ENCODE measurements at places on chromosomes 1 and 21. TPM values are rescaled to one million over a fixed set of nuclear protein-coding genes. Genes with fewer than 3 reads are reported as not detected.
A peak's percentile ranks its signal among the peaks of the same experiment; 100 is the strongest.

DNA sequence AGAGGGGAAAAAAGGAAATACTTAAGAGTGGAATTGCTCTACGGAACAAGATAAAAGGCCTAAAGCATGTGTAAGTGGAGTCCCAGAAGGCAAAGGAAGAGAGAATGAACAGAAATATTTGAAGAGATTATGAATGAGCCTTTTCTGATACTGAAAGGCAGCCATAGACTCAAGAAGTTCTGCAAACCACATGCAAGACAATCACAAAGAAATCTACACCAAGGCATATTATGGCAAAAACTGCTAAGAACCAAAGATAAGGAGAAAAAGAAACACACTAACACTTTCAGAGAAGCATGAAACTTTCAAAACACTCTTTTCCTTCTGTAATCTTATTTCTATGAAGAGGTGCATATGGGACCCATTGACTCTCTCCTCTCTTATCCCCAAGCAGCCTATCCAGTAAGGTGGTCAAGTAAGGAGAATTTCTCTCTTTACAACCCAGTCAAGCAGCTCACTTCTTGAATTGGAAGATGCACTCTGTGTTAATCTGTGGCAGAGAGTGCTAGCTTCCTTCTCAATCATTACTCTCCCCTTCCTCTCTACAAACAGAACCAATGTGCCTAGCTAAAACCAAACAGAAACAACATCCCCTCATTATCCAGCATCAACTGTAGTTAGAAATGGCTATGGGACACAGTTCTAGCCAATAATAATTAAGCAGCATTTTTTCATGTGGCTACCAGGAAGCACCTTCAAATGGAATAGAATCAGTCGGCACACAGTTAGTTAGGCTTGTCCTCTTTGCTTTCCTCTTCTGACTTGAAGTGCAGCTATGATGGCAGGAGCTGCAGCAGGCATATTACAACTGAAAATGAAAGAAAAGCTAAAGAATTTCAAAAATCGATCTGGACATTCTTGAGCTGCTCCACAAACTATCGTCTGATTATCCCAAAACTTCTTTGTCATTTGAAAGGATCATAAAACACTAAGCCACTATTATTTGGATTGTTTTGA is 25.9 kb downstream of the KRTAP19-8 start:
- H3K4me1 ChIP-seq: no peaks in the 10 kb centered on the region
- no peak overlapping the region for H3K27ac ChIP-seq
- no peak for DNase-seq
- no peaks in the 10 kb centered on the region for H3K27me3 ChIP-seq
- H3K36me3 ChIP-seq: no peaks in the 10 kb centered on the region

DNA sequence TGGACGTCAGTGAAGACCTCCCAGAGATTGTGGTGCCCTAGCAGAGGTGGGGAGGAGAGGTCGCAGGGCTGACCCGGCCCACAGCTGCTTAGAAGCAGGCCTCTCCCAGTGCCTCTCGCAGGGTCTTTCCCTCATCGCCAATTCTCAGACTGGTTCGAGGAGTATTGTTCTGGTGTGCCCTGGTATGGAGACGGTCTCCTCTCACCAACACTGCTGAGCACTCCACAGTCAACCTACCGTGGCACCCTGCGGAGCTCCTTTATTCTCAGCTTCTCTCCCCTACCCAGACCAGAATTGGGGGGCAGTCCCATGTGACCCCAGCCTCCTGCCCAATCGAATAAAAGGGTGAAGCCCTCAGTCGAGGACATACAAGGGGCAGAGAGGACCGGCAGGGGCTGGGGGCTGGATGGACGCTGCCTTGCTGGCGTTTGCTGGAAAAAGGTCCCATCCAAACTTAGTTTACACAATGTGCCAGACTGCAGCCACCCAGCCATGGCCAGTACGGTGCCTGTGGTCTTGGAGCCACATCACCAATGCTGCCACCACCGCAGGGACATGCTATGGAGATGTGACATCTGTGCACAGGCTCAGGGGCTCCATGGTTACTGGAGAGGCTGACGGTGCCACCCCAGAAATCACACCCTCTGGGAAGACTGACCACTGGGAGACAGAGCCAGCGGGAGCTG is 80.8 kb downstream of the STUM start:
- no peaks in the 10 kb centered on the region for H3K36me3 ChIP-seq
- H3K27ac ChIP-seq: no peak overlapping the region
- H3K4me3 ChIP-seq: no peak overlapping the region
- DNase-seq: no peak

DNA sequence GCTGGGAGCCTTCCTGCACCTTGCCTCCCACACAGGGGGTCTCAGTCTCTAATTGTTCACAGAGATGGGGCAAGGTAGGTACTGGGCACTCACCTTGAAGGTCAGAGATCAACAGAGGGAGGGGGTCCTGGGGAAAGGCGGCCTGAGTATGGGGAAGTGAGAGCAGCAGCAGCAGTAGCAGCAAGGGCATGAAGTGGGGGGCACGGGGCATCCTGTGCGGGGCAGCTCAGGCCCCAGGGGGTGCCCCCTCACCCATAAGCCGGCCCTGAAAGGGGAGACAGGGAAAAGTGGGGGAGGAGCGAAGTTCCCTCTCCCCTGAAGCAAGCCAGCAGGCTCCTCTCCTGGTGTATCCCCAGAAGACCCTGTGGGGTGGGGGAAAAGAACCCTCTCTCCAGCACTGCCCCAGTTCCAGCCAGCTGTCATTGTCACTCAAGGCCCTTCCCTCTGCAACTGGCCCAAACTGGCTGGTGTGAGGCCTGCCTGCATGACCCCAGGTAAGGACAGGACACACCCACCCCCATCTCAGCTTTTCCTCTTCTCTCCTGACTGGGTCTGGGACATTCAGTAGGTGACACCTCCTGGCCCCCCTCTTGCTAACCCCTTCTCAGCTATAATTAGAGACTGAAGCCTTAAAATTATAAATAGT is 3.9 kb downstream of the SEMA6C start:
- DNase-seq: no peak
- H3K36me3 ChIP-seq: peaks cover 4% of the 10 kb centered on the region
- peaks cover 5% of the 10 kb centered on the region for H3K4me1 ChIP-seq
- H3K27ac ChIP-seq: no peak overlapping the region

GRCh38 chr1:100866041-100866900 is 28.4 kb downstream of the EXTL2 start:
- H3K27me3 ChIP-seq: no peaks in the 10 kb centered on the region
- no peak overlapping the region for H3K4me3 ChIP-seq
- H3K4me1 ChIP-seq: peaks cover 12% of the 10 kb centered on the region
- no peaks in the 10 kb centered on the region for H3K36me3 ChIP-seq

GRCh38 chr1:87644579-87645190 is 316.0 kb downstream of the LMO4 start:
- H3K27me3 ChIP-seq: no peaks in the 10 kb centered on the region
- no peak overlapping the region for H3K4me3 ChIP-seq
- no peak overlapping the region for H3K27ac ChIP-seq
- H3K4me1 ChIP-seq: no peaks in the 10 kb centered on the region

DNA sequence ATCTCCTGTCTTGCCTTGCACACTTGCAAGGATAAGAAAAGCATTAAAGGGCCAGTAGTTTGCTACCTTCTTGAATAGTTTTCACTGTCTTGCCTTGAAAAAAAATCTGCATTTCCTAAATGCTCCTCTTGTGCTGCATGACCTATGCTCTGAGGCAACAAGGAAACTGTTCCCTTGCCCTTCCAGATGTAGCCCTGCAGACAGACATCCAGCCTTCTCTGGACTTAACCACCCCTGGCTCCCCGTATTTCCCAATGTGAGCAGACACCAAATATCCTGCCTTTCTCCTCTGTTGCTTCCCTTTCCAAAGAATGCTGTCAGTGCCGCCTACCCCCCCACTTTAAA is 177.6 kb downstream of the GABPA start:
- peaks cover 5% of the 10 kb centered on the region for H3K36me3 ChIP-seq
- no peaks in the 10 kb centered on the region for H3K4me1 ChIP-seq
- no peak for DNase-seq
- no peak overlapping the region for H3K4me3 ChIP-seq
- no peak overlapping the region for H3K27ac ChIP-seq

GRCh38 chr1:160046494-160047110 is 14.8 kb upstream of the PIGM start:
- no peaks in the 10 kb centered on the region for H3K36me3 ChIP-seq
- no peak overlapping the region for H3K4me3 ChIP-seq
- H3K27me3 ChIP-seq: peaks cover 35% of the 10 kb centered on the region
- H3K27ac ChIP-seq: no peak overlapping the region
- no peaks in the 10 kb centered on the region for H3K4me1 ChIP-seq
- peak; percentile 21 for DNase-seq

GRCh38 chr1:218499011-218499691 is 154.0 kb downstream of the TGFB2 start:
- peak overlapping the region; percentile 77 for H3K27ac ChIP-seq
- peak overlapping the region; percentile 52 for H3K4me3 ChIP-seq
- no peaks in the 10 kb centered on the region for H3K36me3 ChIP-seq
- H3K4me1 ChIP-seq: peaks cover 6% of the 10 kb centered on the region
- H3K27me3 ChIP-seq: no peaks in the 10 kb centered on the region

Gene PPIAL4G
- not detected for total RNA-seq

Gene CFHR3
- not detected for total RNA-seq

Gene GPR25
- total RNA-seq: not detected

Gene CYP4X1
- not detected for total RNA-seq

Gene CD48
- not detected for total RNA-seq

Gene FAM131C
- 0.28 TPM for total RNA-seq

Gene TATDN3
- 12.0 TPM for total RNA-seq

Data from IMR-90 (cell line).